ENCODE measurements at places on chromosomes 5 and 9. TPM values are rescaled to one million over a fixed set of nuclear protein-coding genes. Genes with fewer than 3 reads are reported as not detected.

IFNA5 gene
- not detected for total RNA-seq

ADAMTSL2 gene
- total RNA-seq, result 0.75 TPM

FIBCD1 gene
- total RNA-seq, result 4.2 TPM

CDKN2B gene
- 29.8 TPM for total RNA-seq

PCDHGA9 gene
- total RNA-seq, result 8.3 TPM

TMEFF1 gene
- total RNA-seq, result not detected

PCDH12 gene
- total RNA-seq, result 2.4 TPM

CKMT2 gene
- 2.8 TPM for total RNA-seq

WNT8A gene
- not detected for total RNA-seq

PCDHB11 gene
- 1.5 TPM for total RNA-seq

PROB1 gene
- 0.22 TPM for total RNA-seq

VAV2 gene
- total RNA-seq, result 5.3 TPM

NUTM2F gene
- total RNA-seq, result not detected

HMGXB3 gene
- total RNA-seq, result 28.6 TPM

PDE8B gene
- 47.1 TPM for total RNA-seq

FREM1 gene
- total RNA-seq, result 14.5 TPM

NUTM2G gene
- not detected for total RNA-seq

MARVELD2 gene
- total RNA-seq, result 0.34 TPM

MLANA gene
- total RNA-seq, result not detected

TRIM14 gene
- 44.2 TPM for total RNA-seq

OTP gene
- total RNA-seq, result not detected

TIGD6 gene
- total RNA-seq, result 5.7 TPM

SLC1A1 gene
- total RNA-seq, result 7.5 TPM

PCDHB14 gene
- 2.2 TPM for total RNA-seq

LCP2 gene
- total RNA-seq, result 57.3 TPM

MYMK gene
- not detected for total RNA-seq

PCDHB16 gene
- total RNA-seq, result 2.9 TPM

TMEM171 gene
- not detected for total RNA-seq

ELOVL7 gene
- 14.1 TPM for total RNA-seq

IL17B gene
- total RNA-seq, result not detected

AGPAT2 gene
- 1,989 TPM for total RNA-seq

RBM18 gene
- 11.7 TPM for total RNA-seq

HSD17B3 gene
- total RNA-seq, result 2.6 TPM

QRFP gene
- not detected for total RNA-seq

C6 gene
- 57.1 TPM for total RNA-seq

PTPA gene
- 23.8 TPM for total RNA-seq

CNTFR gene
- total RNA-seq, result 17.5 TPM

DENND4C gene
- 111 TPM for total RNA-seq

IFNK gene
- not detected for total RNA-seq

Data from subcutaneous adipose tissue (tissue), 4 donors.